ENCODE measurements at places on chromosomes 1 and 21. TPM values are rescaled to one million over a fixed set of nuclear protein-coding genes. Genes with fewer than 3 reads are reported as not detected.

DNA sequence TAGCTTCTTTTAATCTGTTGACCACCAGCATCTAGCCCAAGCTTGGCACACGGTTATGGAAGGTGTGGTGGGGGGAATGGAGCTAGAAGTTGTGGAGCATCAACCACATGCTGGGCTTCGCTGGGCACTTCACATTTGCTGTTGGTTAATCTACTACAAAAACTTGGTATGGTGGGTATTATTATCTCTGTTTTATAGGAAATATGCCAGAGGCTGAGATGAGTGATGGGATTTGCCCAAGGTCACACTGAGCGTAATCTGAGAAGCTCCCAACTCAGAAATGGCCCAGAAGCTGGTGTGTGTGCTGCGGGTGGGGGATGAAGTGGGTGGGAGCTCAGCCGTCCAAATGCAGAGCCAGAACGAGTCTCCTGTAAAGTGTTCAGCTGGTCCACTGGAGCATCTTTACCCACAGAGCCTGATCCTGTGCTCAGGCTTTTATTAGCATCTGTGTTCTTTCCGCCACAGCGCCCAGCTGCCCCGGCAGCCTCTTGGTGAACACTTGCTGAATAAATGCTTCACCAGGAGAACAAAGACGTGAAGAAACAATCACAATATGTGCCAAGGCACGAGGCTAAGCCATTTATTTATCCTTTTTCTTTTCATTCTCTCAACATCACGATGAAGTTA, 98.6 kb upstream of the JUN start:
- no peak for DNase-seq

- DNase-seq = peak; percentile 81
Observed at GRCh38 chr1:111214074-111214801, 13.3 kb upstream of the CHI3L2 start.

- DNase-seq = no peak
Observed at GRCh38 chr1:113660088-113660487, 99.2 kb downstream of the PHTF1 start.

GRCh38 chr1:183764981-183765380, 39.9 kb upstream of the RGL1 start:
- DNase-seq = no peak

- DNase-seq = no peak
Observed at GRCh38 chr1:150080784-150081183, 13.2 kb downstream of the VPS45 start.

- no peak for DNase-seq
Observed at GRCh38 chr1:184270556-184270955, 116.3 kb upstream of the C1orf21 start.

DNA sequence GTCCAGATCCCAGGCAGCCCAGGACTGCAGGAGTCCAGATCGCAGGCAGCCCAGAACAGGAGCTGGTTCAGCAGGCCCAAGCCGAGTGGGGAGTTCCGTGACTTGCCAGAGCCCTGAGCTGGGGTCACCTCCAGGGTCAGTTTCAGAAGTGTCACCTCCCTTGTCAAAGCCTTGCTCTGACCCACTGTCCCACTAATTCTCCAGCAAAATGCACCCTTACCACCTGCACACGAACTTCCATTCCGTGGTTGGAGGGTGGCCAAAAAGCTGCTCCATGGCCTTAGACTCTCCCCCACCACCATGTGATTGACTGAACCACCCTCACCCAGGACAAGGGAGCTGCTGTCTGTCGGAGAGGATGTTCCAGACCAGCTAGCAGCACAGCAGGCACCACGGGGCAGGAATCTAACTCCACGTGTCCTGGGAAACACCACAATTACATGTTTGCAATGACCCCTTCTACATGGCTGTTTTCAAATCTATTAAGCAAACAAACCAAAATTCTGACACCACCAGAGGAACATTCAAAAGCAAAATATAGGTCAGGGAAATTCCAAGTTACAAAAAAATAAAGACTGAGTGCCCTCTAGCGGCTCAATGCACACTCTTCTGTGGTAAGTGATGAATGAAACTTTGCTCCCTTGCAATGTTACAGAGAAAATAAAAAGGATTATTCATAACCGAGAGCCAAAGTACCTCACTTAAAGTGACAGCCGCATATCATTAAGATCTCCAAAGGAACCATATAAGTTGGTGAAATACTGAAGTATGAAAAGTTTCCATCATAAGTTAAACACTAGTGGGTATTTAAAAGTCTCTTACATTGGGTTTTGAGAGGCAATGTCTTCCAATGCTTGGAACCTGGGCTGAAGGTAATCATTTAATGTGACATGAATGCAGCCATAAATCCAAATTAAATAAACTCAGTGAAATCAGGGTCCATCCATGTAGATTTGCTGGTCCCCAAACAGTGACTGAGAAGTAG, 76.3 kb downstream of the NPHP4 start:
- DNase-seq = peak; percentile 5

GRCh38 chr1:226738995-226739695, at the start of gene ITPKB:
Gene ITPKB (minus strand): TSS chr1:226739282. CDS start chr1:226737458, 1,824 bp downstream.
- no peak for DNase-seq

GRCh38 chr1:16139473-16139962, 16.4 kb downstream of the EPHA2 start:
- DNase-seq = no peak

DNA sequence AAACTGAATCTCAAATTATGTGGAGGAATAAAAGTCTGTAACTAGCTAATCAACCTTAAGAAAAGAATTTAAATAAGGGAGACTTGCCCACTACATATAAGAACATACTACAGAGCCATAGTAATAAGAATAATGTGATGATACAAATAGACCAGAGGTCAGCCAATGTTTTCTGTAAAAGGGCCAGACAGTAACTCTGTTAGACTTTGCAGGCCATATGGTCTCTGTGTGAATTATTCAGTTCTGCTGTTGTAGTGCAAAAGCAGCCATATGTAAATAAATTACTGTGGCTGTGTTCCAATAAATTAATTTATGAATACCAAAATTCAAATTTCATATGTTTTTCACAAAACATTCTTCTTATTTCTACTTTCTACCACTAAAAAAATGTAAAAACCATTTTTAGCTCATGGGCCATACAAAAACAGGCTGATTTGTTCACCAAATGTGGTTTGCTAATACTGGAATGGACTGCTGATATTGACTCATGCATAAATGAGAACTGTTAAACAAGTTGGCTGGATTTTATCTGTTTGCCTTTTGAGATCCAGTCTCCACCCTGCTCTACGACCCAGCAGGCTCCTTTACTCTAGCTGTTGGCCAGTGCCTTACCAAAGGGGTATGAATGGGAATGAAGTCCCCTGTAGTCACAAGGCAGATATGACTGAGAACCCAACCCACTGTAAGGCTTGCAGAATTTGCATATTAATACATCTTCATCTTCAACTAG, 98.2 kb upstream of the ZNHIT6 start:
- no peak for DNase-seq

GRCh38 chr1:248914796-248915381, 8.9 kb downstream of the PGBD2 start:
- no peak for DNase-seq

DNA sequence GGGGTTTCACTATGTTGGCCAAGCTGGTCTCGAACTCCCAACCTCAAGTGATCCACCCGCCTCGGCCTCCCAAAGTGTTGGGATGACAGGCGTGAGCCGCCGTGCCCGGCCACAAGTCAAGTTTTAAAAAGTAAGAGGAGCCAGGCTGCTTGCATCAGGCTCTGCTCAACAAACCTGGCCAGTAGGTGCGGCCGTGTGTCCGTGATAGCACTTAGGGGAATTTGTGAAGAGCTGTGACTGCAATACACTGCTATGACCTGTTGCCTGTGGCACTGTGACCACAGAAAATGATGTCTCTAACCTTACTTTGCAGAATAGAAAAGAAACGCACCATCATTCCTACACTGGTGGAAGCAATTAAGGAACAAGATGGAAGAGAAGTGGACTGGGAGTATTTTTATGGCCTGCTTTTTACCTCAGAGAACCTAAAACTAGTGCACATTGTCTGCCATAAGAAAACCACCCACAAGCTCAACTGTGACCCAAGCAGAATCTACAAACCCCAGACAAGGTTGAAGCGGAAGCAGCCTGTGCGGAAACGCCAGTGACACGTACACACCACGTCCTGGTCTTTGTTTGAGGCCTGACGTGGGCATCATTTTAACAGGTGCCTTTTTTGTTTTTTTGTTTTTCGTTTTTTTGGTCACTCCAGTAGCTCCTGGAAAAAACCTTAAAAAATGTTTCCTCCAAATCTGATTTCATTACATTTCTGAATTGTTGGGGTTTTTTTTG, 16.7 kb downstream of the C1orf174 start:
- DNase-seq = no peak

- DNase-seq = no peak
Observed at GRCh38 chr1:53539711-53540603, 80.8 kb downstream of the DMRTB1 start.

DNA sequence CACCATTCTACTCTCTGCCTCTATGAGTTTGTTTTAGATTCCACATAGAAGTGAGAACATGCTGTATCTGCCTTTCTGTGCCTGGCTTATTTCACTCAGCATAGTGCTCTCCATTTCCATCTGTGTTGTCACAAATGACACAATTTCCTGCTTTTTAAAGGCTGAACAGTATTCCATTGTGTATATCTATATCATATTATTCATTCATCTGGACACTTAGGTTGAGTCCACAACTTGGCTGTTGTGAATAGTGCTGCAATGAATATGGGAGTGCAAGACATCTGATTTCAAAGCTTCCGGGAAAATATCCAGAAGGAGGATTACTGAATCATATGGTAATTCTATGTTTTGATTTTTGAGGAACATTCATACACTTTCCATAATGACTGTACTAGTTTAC, 20.1 kb upstream of the DONSON start:
- no peak for DNase-seq

- no peak for DNase-seq
Observed at GRCh38 chr21:33869873-33870272, 45.7 kb downstream of the ATP5PO start.

GRCh38 chr1:2972879-2973575, 48.2 kb upstream of the ACTRT2 start:
- DNase-seq = no peak

DNA sequence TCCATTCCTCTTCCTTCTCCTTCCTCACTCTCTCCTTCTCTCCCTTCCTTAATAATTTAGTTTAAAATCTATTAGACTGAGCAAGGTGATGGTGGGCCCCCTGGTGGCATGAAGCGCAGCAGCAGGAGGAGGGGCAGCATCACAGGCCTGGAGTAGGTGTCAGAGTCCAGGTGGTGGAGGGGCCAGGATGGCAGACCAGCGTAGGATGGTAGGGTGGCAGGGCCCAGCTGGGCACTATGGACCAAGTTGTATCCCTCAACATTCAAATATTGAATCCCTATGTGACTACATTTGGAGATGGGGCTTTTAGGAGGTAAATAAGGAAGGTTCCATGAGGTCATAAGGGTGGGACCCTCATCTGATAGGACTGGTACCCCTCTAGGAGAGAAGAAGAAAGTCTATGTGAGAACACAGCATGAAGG, 61.0 kb downstream of the WDR4 start:
- DNase-seq = no peak

Gene CYP4B1
- total RNA-seq = 0.38 TPM

Gene TBX15
- total RNA-seq = 1.1 TPM

Gene NKAIN1
- not detected for total RNA-seq

Gene LRRC3
- total RNA-seq = 0.31 TPM

Gene KCNAB2
- 118 TPM for total RNA-seq

Gene CGN
- 6.6 TPM for total RNA-seq

Gene RIMS3
- 0.74 TPM for total RNA-seq
